Endothelial cell of umbilical vein (primary cell): ENCODE measurements at places on chromosomes 3 and 15. TPM values are rescaled to one million over a fixed set of nuclear protein-coding genes. Genes with fewer than 3 reads are reported as not detected.

DNA sequence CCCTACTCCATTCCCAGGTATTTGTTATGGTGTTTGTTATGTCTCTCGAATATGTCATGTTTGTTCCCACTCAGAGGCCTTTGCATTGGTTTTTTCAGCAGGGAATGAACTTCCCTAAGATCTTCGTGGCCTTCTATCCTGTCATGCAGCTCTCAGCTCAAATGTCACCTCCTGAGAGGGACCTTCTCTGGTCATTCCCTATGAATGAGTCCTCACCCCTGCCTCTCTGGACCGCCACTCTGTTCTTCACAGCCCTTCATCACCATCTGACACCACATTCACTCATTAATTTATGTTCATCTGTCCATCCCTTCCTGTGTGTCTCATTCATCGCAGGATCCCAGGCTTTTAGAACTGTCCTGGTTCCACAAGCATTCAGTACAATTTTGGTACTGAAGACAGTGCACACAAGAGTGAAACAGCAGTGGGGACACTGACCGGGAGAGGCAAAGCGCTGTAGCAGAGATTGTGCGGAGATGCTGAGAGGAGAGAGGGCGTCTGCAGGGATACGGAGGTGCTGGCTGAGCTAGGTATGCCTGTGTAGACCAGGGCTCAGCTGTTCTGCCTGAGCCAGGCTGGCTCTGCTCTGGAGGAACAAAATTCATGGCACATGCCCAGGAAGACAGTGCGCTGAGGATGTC lies 132.3 kb downstream of the CHCHD6 start:
- no peak for DNase-seq

DNA sequence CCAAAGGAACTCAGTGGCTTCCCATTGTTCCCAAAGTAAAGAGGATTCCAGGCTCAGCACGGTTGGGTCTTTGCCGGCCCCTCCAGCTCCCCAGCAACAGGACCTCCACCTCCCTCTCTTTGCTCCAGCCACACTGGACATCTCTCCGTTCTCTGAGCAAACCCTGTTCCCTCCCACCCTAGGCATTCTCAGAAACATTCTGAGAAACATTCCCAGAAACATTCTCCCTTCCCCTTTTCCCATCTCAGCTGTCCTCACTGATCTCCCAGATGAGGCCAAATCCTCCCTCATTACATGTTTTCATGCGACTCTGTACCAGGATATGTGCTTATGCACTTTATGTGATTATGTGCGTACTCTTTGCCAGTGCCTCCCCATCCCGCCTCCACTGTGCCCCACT lies 14.1 kb downstream of the CCDC33 start:
- no peak for DNase-seq

DNA sequence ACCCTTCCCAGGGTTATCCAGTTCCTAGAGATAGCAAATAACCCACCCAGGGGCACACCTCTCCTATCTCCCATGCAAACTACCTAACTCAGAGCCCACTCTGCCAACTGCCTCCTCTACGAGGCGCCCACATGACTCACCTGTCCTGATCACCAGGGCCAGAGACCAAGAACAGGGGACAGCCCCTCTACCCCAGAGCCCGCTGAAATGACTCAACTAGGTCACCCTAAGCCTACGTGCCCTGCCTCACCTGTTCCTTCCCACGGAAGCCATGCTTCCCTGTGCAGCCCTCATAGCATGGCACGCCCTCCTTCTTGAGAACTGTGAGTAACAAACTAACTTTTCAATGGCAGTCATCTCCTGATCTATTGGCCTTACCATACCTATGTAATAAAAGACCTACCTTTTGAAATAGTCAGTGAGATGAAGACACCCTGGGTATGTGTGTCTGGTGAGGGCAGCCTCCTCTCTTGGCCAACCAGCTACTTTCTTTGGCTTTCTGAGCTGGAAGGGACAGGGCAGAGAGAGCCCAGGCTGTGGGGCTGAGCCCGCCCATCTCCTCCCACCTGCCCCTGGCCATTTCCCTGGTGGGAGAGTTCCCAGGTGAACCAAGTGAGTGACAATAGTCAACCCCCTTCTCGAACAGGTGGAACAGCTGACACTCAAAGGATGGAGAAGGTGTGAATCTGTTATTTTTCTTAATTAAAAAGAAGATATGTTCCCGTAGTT lies 25.5 kb upstream of the PRR23E start:
- no peak for DNase-seq

Gene ROBO1
- polyA plus RNA-seq: 4.3 and 5.9 TPM in 2 replicates

- no peak for DNase-seq
Observed at GRCh38 chr3:77913524-77914174, 873.8 kb downstream of the ROBO2 start.

DNA sequence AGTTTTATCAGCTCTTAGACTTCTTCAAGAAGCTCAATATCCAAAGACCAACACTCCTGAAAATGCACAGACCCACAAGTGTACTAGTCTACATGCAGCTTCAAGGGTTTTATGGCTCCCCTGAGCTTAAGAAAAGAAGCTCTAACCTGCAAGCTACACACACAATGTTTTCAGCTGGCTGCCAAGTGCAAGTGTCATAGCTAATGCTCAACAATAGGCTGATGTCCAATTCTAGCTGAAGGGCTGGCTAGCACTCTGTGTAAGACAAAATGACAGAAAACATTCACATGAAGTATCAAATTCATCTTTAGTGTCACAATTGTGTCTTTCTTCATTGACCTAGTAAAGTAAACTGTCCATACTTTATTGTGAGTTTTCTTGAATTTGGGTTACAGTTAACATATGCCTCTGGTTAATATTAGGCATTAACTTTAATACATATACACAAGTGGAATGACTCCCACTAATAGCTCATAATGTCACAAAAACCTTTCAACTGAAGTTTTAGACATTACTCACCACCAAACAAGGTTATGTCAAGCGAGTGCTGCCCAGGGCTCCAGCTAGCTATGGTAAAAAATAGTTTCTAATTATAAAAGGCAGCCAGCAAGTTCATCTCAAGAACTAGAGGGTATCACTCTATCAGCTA lies 15.1 kb downstream of the ABI3BP start:
- no peak for DNase-seq

DNA sequence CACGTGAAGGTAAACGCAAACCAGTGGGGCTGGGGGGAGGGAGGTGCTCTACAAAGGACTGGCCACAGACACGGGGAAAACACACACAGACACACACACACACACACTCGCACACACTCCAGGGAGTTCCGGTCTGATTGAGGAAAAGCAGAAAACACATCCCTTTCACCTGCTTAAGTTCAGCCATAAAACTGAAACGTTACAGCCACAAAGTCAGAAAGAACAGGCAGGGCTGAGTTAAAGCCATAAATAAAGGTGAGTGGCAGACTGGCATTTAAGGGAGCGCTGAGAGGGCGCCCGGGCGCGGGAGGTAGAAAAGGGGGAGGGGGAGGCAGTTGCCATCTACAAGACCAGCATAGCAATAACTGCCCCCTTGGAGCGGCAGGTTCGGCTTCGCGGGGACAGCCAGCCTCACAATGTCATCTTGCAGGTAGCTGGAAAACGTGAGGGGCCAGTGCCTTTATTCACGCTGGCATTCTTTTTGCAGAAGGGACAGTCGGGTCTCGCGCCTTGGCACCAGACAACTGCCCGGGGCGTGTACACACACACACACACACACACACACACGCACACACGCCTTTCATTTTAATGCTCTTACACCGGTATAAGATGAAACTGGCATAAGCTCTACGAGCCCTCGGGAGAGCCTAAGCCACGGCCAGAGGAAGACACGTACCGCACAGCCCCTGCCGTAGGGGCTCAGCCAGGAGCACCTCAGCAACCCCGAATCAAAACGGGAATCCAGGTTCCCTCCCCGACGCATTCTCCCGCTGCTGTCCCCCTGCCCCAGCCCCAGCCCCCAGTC lies 866 bp downstream of the TNIK start:
- DNase-seq: peak; percentile 72

Gene TUSC7
- not detected in 2 replicates for polyA plus RNA-seq

Gene ATP13A5
- not detected in 2 replicates for polyA plus RNA-seq

DNA sequence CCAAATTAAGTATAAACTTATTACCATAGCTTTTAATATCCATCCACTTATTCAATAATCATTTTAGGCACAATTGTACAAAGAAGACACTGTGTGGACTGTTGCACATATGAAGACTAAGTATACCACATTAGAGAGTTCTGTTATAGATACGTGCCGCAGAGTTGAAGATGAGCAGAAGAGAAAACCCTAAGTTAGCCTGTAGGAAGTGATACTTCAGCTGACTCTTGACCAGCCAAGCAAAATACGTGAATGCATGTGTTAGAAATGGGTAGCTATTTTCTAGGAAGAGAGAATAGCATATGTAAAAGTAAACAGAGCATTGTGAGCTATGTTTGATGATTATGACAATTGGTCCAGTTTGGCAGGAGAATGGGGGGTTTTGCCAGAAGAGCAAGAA lies 272.0 kb upstream of the ATP11B start:
- no peak for DNase-seq

DNA sequence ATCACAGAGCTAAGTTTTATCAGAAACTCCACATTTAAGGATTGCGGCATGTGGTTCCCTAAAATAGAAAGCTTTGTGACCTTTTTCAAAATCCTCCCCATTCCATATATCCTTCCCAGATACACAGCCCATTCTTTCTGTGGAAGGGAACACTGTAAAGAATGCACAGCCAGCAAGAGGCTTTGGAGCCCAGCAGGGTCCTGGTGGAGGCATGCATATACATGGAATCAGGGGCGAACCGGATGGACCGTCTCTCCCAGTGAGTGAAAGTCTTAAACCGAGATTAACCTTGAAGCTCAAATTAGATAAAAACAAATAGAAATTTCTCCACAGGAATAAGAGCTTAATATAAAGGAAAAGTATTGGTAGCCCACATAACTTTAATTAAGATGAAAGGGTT lies 436.2 kb upstream of the MDFIC2 start:
- no peak for DNase-seq

DNA sequence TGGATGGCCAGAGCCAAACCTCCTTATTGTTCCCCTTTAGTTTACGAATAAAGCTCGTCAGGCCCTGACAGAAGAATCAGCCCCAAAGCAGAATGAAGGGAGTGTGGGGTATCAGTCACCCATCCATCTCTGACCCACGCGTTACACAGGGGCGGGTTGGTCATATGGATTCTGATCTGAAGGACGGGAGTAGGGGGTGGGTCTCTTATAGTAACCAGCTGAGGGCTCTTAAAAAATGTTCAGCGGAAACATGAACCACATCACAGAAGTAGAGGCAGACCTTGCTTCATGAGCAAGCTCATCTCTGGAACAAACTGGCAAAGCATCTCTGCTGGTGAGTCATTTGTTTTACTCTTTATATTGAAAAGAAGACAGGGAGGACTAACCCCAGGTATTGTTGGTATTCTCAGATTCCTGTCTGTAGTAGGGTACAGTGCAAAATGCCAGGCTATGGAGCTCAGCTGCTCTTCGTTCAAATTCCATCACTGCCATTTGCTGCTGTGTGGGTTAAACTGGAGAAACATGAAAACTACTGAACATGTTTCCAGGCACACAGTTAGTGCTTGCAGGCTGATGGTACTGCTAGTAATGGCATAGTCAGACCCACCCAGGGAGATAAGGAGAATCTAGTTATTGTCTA lies at the start of gene CXCR6:
CXCR6 (plus strand) TSS at position 258 of the 640 bp plus-strand sequence. CDS start 3,018 bp downstream, outside the sequence.
- DNase-seq: no peak

GRCh38 chr3:144252896-144253295 lies 281.3 kb downstream of the DIPK2A start:
- no peak for DNase-seq

Gene IL17RB
- 0.04 TPM in 1 of 2 replicates, not detected in the other for polyA plus RNA-seq

DNA sequence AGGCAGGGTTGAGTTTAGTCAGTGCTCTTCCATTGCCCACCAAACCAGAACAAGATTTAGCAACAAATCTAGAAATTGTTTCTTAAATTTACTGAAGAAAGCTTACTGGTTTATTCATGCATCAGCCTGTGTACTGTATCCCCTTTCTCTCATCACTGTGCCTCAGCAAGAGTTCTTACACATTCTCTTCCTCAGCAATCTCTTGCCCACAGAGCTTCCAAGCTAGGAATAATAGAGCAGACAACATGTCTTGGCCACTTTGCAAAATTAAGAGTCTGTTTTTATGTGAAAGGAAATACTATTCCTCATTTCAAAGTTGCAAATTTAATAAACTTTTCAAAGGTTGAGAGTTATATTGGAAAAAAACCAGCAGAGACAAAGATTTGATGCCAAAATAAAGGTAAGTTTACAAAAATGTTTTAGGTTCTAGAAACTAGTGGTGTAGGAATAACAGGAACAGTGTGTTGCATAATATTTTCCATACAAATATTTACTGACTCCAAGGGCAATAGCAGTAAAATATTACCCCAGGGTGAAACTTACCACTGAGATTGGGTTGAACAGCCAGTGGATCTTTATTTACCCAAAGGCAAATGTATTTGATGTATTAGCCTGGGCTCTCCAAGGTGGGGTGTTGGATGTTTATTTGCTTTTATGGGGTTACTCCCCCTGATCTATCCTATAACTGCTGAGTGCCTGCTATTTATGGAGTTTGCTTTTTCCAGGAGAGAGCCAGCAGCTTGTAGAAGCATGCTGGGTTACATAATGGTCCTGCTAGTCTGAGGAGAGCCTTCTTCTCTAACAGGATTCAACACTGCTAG lies 276.7 kb downstream of the ADAMTSL3 start:
- DNase-seq: no peak

Gene KBTBD13
- not detected in 2 replicates for polyA plus RNA-seq

Gene GRAMD2A
- 0.08 and 0.22 TPM in 2 replicates for polyA plus RNA-seq

DNA sequence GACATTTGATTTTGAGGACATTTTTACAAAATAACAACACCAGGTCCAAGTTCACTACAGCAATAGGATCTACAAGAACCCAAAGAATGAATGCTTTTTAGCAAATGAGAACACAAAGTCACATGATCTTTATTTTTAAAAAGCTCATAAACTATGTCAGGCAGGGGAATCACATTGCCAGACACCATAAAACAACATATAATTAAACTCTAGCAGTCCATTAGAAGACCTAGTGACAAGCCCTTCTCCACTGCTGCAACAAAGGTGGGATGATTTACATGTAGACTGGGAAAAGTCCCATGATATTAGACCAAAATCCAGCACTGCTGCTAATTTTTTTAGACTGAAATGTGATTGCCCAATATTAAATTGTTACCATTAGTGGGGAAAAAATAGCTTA lies 92.6 kb downstream of the FHIT start:
- DNase-seq: no peak

- DNase-seq: no peak
Observed at GRCh38 chr3:58706395-58707167, 40.0 kb upstream of the FAM3D start.

DNA sequence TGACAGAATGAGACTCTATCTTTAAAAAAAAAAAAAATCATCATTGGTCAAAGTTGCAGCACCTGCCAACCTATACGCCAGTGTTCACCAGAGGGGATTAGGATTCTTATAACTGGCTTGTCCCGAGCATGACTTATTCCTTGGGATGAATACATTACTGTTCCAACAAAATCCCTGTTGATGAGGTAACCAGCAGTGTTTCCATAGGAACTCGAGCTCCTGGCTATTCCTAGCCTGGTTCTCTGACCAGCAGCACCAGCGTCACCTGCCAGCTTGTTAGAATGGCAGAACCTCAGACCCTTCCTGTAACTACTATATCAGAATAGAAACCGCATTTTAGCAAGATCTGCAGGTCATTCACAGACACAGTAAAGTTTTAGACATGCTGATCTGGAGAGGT lies 364.4 kb downstream of the PTPRG start:
- DNase-seq: no peak

Gene SLC28A1
- polyA plus RNA-seq: not detected in 2 replicates

- DNase-seq: no peak
Observed at GRCh38 chr3:131803113-131803512, 231.7 kb downstream of the CPNE4 start.

Gene ARL13B
- 2.5 and 3.8 TPM in 2 replicates for polyA plus RNA-seq

GRCh38 chr3:163491714-163492113 lies 1586.6 kb downstream of the SI start:
- DNase-seq: no peak

- no peak for DNase-seq
Observed at GRCh38 chr3:73719413-73719851, 94.7 kb upstream of the PDZRN3 start.

Gene DNAH12
- 0.06 and 0.10 TPM in 2 replicates for polyA plus RNA-seq

Gene FBXO45
- 2.0 and 3.5 TPM in 2 replicates for polyA plus RNA-seq
